ENCODE measurements at places on chromosomes 5 and 9.

DNA sequence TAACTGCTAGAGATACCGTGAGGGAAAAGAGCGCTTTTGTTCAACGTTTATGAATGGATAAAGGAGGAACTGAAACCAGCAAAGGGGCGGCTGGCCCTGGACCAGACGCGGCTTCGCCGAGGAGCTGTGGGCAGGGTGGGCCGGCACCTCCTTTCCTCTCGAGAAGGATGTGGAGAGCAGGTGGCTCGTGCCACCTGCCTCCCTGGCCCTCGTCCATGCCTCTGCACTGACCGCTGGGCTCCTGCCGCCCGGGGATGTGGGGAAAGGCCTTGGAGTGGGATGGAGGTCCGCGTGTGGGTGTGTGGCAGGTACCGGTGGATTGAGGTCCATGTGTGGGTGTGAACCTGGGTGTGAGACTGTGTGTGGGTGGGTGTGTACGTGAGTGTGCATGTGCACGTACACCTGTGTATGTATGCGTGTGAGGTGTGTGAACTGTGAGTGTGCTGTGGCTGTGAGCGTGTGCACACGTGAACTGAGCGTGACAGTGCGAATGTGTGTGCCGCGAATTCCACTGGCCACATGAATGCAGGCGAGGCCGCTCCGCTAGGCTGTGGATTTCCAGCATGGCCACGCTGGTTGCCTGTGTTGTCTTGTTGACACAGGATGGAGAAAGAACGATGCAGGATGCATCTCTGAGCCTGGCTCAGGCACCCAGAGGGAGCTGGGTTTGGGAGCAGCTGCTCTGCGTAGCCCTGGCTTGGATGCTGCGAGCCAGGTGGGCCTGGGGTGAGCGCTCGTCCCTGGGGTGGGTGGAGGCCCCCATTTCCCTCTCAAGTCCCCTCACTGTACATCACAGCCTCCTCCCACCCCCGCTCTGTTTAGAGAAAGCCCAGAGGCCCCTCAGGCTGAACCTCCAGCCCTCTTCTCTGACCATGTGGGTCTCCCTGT is 4.4 kb upstream of the CEP72 start:
- peak; percentile 13 for DNase-seq

GRCh38 chr5:117800261-117800660 is 1188.1 kb downstream of the DTWD2 start:
- no peak for DNase-seq

GRCh38 chr5:145787001-145787400 is 48.1 kb downstream of the PRELID2 start:
- DNase-seq, result no peak

DNA sequence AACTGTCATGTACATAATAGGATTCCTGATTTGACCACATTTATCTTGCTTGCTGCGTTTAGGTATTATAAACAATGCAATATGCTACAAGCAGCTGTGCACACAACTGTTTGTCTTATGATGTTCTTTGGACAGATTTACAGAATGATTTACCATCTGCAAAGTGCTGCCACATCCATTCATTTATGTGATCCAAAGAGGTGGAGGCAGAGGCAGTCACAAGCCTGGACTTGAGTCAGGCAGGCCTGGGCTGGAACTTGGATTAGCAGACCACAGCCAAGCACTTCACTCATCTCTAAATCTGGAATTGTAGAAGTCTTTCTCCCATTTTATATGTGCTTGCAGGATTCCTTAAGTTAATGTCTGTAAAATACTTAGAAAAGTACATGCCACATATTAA is 149.0 kb downstream of the INSYN2B start:
- DNase-seq, result no peak

GRCh38 chr9:94511134-94511954 is 43.5 kb upstream of the PCAT7 start:
- no peak for DNase-seq

DNA sequence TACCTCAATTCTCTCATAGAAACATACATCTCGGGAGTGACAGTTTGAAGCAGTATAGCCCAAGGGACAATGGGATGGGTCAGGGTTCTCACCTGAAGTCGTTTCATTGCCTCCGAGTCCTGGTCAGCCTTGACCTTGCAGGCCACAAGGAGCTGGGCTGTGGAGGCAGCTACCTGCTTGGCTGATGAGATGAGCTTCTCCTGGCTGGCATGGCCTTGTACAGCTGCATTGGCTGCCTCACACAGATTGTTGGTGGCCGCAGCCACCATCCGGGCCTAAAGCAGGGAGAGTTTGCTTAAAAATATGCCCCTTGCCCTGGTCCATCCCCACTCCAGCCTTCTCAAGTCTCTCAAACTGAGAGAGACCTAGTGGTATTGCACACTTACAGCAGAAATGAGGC is 8.5 kb upstream of the TPM2 start:
- no peak for DNase-seq

Measured in NCI-H2029 treated with DMSO at 0.1 percent for 48 hours (cell line).